ENCODE measurements at places on chromosomes 13 and 19.

GRCh38 chr13:26484196-26484595 lies 73.3 kb upstream of the WASF3 start:
- no peak for DNase-seq

GRCh38 chr19:45713141-45713540 lies 17.6 kb downstream of the FBXO46 start:
- no peak for DNase-seq

- DNase-seq: no peak
These were observed 10.7 kb upstream of the CRTC1 start for GRCh38 chr19:18672606-18673337.

DNA sequence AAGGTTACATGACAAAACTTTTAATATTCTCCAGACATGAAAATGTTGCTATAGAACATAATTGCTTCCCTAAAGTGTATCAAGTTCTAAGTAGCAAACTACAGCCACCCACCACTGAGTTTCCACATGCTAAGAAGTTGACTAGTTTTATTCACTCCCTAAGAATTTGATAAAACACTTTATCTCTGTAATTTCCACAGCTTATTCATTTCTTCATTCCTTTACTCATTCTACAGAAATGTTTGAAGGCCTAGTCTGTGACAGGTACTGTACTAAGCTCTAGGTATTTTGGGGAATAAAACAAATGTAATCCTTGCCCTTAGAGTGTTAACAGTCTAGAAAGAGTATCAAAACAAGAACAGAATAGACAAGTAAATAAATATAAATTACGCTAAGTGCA lies 101.8 kb upstream of the DIAPH3 start:
- DNase-seq: no peak

DNA sequence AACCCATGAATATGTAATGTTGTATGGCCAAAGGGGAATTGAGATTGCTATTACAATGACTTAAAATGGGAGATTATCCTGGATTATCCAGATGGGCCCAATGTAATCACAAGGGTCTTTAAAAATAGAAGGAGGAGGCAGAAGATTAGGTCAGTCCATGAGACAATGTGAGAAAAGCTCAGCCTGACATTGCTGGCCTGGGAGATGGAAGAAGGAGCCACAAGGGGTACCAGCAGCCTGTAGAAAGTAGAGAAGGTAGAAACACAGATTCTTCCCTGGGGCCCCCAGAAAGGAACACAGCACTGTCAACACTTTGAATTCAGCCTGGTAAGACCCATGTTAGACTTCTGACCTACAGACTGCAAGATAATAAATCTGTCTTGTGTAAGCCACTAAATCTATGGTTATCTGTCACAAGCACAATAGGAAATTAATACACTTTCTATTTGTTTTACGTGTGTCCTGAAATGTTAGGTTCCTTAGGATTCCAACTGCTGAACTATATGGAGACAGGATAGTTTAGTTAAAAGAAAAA lies 132.9 kb upstream of the SERP2 start:
- no peak for DNase-seq
